ENCODE measurements at places on chromosomes 1 and 21. TPM values are rescaled to one million over a fixed set of nuclear protein-coding genes. Genes with fewer than 3 reads are reported as not detected.
A peak's percentile ranks its signal among the peaks of the same experiment; 100 is the strongest.

- peak overlapping the region; percentile 82 for H3K4me3 ChIP-seq
- peaks cover 56% of the 10 kb centered on the region for H3K4me1 ChIP-seq
- peak overlapping the region; percentile 90 for H3K27ac ChIP-seq
- no peaks in the 10 kb centered on the region for H3K27me3 ChIP-seq
- no peaks in the 10 kb centered on the region for H3K36me3 ChIP-seq
- DNase-seq, result peak; percentile 81
Measured at GRCh38 chr1:167627865-167628641, 2.0 kb upstream of the RCSD1 start.

GRCh38 chr1:38487396-38487795 is 372.2 kb downstream of the RRAGC start:
- no peak overlapping the region for H3K27ac ChIP-seq
- H3K27me3 ChIP-seq, result no peaks in the 10 kb centered on the region
- no peaks in the 10 kb centered on the region for H3K4me1 ChIP-seq
- no peaks in the 10 kb centered on the region for H3K36me3 ChIP-seq

DNA sequence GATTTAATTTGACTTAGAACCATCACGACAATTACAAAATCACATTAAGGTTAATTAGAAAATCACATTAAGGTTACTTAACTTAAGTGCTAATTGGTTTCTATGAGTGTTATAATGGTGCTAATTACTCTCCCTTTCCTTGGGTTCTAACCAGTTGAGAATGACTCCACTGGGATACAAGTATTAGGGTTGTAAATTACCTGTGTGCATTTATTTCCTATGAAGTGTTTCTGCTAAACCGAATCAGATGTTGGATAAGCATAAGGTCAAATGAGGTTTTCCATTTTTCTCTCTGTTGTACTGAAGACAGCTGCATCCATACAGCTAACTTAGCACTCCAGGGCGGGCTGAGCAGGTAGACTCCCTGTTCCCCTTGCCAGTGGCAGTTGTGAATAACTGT is 610.3 kb upstream of the TMPRSS15 start:
- no peaks in the 10 kb centered on the region for H3K4me1 ChIP-seq
- DNase-seq, result no peak
- H3K36me3 ChIP-seq, result no peaks in the 10 kb centered on the region
- no peaks in the 10 kb centered on the region for H3K27me3 ChIP-seq

DNA sequence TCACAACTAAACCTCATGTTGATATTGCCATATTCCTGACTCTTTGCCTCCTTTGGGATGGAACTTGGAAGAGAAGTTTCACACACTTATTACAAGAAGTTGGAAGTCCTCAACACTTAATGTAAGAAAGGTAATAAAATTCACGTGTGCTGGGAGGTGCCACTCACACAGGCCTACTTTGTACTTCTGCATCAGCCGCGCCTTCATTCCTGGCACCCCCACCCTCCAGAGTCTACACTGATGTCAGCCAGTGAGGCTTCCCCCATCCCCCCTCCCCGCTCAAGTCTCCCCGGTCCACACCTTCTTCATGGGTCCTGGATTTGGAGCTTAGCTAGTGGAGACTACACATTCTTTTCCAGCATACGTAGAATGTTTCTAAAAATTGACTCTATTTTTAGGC is 24.8 kb upstream of the SLC45A1 start:
- H3K27ac ChIP-seq, result no peak overlapping the region
- no peak for DNase-seq
- H3K4me3 ChIP-seq, result no peak overlapping the region
- H3K36me3 ChIP-seq, result no peaks in the 10 kb centered on the region

DNA sequence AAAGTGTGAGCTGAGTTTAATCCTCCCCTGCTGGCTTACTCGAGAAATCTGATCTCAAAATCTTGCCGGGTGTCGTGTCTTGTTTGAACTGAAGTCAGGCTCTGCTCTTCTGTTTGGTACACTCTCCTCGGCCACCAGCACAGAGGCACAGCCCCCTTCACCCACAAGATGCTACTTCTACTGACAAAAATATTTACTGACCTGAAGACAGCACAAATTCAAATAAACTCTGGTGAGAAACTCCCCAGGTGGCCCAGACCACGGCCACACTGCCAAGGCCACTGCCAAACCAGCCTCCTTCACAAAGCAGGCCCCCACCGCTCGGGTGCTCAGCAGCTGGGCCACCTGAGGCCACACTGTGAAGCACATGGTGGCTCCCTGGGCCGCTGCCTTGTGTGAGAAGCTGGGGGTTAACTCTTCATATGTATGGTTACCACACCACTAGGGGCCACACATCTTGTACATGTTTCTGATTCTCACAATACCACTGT is 80.6 kb downstream of the TGFBR3 start:
- peak; percentile 15 for DNase-seq
- peaks cover 58% of the 10 kb centered on the region for H3K4me1 ChIP-seq
- H3K36me3 ChIP-seq, result no peaks in the 10 kb centered on the region

GRCh38 chr1:53576866-53577760 is 117.9 kb downstream of the DMRTB1 start:
- no peak overlapping the region for H3K27ac ChIP-seq
- H3K4me1 ChIP-seq, result no peaks in the 10 kb centered on the region
- no peaks in the 10 kb centered on the region for H3K36me3 ChIP-seq
- no peak for DNase-seq
- H3K27me3 ChIP-seq, result no peaks in the 10 kb centered on the region
- no peak overlapping the region for H3K4me3 ChIP-seq

- DNase-seq, result no peak
- H3K36me3 ChIP-seq, result no peaks in the 10 kb centered on the region
- no peaks in the 10 kb centered on the region for H3K27me3 ChIP-seq
- no peak overlapping the region for H3K27ac ChIP-seq
- no peak overlapping the region for H3K4me3 ChIP-seq
Measured at GRCh38 chr1:166980818-166981217, 5.5 kb upstream of the ILDR2 start.

DNA sequence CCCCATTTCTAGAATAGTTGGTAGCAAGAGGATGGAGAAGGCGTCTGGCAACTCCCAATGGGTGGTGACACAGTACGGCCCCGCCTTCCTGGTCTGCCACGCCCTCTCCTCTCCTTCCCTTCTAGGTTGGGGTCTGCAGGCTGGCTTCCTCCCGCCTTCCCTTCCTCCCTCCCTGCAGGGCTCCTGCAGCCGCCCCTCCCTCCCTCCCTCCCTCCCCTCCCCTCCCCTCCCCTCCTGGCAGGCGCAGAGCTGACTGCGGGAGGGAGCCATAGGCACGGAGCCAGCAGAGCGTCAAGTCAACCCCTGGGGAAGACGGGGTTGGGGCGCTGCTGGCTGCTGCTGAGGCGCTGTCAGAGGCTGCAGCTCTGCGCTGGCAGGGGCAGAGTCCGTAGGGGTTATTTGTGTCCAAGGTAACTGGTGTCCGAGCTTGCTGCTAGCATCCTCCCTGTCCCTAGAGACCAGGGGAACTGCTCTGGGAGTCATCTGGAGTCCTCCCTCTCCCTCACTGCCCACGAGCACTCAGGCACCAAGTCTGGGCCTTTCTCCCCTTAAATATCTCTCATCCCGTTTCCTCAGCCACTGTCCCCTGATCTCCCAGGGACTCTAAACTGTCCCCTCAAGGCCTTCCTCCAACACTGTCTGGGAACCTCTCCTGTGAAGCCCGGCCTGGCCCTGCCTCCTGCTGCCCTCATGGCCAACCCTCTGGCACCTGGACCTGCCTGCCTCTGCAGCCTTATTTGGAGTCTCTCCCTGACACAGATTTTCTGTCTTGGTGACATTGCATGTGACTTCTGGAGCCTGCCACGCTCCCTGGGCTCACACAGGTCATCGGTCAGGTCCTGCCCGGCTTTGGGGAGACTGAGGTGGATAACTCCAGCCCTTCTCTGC is 57.4 kb upstream of the ACOT11 start:
- no peak overlapping the region for H3K4me3 ChIP-seq
- no peak overlapping the region for H3K27ac ChIP-seq
- no peaks in the 10 kb centered on the region for H3K27me3 ChIP-seq

- H3K27ac ChIP-seq, result no peak overlapping the region
- H3K4me3 ChIP-seq, result no peak overlapping the region
- no peak for DNase-seq
- H3K27me3 ChIP-seq, result no peaks in the 10 kb centered on the region
- H3K36me3 ChIP-seq, result no peaks in the 10 kb centered on the region
- no peaks in the 10 kb centered on the region for H3K4me1 ChIP-seq
Measured at GRCh38 chr1:162709132-162709860, 77.0 kb downstream of the DDR2 start.

- H3K4me1 ChIP-seq, result no peaks in the 10 kb centered on the region
- H3K4me3 ChIP-seq, result no peak overlapping the region
- H3K27ac ChIP-seq, result no peak overlapping the region
- no peaks in the 10 kb centered on the region for H3K27me3 ChIP-seq
- no peaks in the 10 kb centered on the region for H3K36me3 ChIP-seq
- no peak for DNase-seq
Measured at GRCh38 chr1:65625528-65625927, 167.2 kb upstream of the PDE4B start.

GRCh38 chr1:78647238-78647637 is 2.4 kb upstream of the IFI44 start:
- no peak overlapping the region for H3K27ac ChIP-seq
- no peaks in the 10 kb centered on the region for H3K27me3 ChIP-seq
- H3K36me3 ChIP-seq, result no peaks in the 10 kb centered on the region
- no peak overlapping the region for H3K4me3 ChIP-seq
- H3K4me1 ChIP-seq, result peaks cover 52% of the 10 kb centered on the region
- no peak for DNase-seq

- no peak for DNase-seq
- H3K4me3 ChIP-seq, result no peak overlapping the region
- H3K36me3 ChIP-seq, result no peaks in the 10 kb centered on the region
- no peaks in the 10 kb centered on the region for H3K27me3 ChIP-seq
- H3K27ac ChIP-seq, result no peak overlapping the region
- no peaks in the 10 kb centered on the region for H3K4me1 ChIP-seq
Measured at GRCh38 chr1:94321662-94322061, 84.3 kb upstream of the ARHGAP29 start.

DNA sequence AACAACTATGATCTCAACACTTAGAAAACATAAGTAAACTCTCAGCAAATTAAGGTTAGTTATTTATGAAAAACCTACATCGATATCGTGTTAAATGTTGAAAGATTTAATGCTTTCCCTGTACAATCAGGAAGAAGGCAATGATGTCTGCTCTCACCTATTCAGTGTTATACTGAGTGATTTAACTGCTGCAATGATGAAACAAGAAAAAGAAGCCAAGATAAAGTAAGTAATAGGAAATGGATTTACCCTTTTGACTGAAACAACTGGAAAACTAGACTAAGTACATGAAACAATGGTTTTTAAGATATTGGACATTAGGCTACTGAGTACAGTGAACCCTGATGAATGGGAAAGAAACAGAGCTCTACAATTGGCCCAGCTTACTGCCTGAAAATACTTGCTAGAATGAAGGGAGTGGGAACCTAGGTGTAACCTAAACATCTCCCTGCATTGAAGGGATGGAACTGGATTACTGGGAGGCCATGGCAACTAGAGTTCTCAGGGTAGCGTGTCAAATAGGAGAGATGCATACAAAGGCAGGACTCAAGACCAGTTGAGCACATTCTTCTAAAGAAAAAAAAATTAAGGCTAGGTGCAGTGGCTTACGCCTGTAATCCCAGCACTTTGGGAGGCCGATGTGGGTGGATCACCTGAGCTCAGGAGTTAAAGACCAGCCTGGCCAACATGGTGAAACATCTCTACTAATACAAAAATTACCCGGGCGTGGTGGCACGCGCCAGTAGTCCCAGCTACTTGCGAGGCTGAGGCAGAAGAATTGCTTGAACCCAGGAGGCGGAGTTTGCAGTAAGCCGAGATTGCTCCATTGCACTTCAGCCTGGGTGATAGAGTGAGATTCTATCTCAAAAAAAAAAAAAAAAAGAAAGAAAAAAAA is 37.3 kb downstream of the SNRPE start:
- DNase-seq, result no peak
- no peaks in the 10 kb centered on the region for H3K4me1 ChIP-seq
- no peaks in the 10 kb centered on the region for H3K36me3 ChIP-seq
- H3K27ac ChIP-seq, result no peak overlapping the region
- H3K4me3 ChIP-seq, result no peak overlapping the region

GRCh38 chr1:84668185-84668584 is 22.1 kb downstream of the SSX2IP start:
- H3K27ac ChIP-seq, result no peak overlapping the region
- H3K36me3 ChIP-seq, result no peaks in the 10 kb centered on the region
- no peak for DNase-seq
- no peaks in the 10 kb centered on the region for H3K27me3 ChIP-seq
- H3K4me1 ChIP-seq, result no peaks in the 10 kb centered on the region
- no peak overlapping the region for H3K4me3 ChIP-seq

GRCh38 chr1:70745199-70745598 is 302.4 kb downstream of the PTGER3 start:
- H3K4me3 ChIP-seq, result no peak overlapping the region
- H3K27ac ChIP-seq, result no peak overlapping the region
- no peaks in the 10 kb centered on the region for H3K27me3 ChIP-seq
- H3K36me3 ChIP-seq, result no peaks in the 10 kb centered on the region
- H3K4me1 ChIP-seq, result no peaks in the 10 kb centered on the region

- no peak for DNase-seq
- H3K4me1 ChIP-seq, result peaks cover 62% of the 10 kb centered on the region
- no peak overlapping the region for H3K27ac ChIP-seq
- no peaks in the 10 kb centered on the region for H3K27me3 ChIP-seq
- no peak overlapping the region for H3K4me3 ChIP-seq
Measured at GRCh38 chr1:28974432-28974831, 60.1 kb downstream of the EPB41 start.

GRCh38 chr21:29429218-29429617 is 130.5 kb downstream of the BACH1 start:
- DNase-seq, result no peak
- H3K27me3 ChIP-seq, result no peaks in the 10 kb centered on the region
- H3K36me3 ChIP-seq, result no peaks in the 10 kb centered on the region

- no peaks in the 10 kb centered on the region for H3K4me1 ChIP-seq
- H3K27ac ChIP-seq, result no peak overlapping the region
- DNase-seq, result no peak
- H3K4me3 ChIP-seq, result no peak overlapping the region
- peaks cover 9% of the 10 kb centered on the region for H3K27me3 ChIP-seq
Measured at GRCh38 chr1:67100833-67101232, 33.9 kb downstream of the C1orf141 start.

DNA sequence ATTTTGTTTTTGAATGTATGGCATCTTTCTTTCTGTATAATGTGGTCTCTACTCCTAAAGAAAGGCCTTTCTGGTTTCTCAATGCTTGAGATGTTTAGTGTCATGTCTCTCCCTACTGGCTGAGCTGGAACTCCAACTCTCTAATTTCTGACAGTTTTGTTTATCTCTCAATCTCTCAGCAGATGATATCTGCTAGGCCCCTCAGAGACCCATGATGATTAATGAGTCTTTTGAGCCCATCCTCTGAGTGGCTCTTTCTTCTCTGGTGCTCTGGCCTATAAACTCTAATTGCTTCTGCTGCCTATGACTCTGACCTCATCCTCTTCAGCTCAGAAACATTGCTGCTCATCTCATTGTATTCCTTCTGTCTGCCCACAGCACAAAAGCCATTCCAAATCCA is 46.6 kb downstream of the CRB1 start:
- no peak overlapping the region for H3K27ac ChIP-seq
- H3K27me3 ChIP-seq, result no peaks in the 10 kb centered on the region
- no peaks in the 10 kb centered on the region for H3K4me1 ChIP-seq
- no peak for DNase-seq

KIF2C gene
- 1.4 TPM for total RNA-seq

S100B gene
- total RNA-seq, result not detected

AKNAD1 gene
- total RNA-seq, result not detected

ATP1A4 gene
- total RNA-seq, result not detected

OR6N1 gene
- total RNA-seq, result not detected

LCE1F gene
- total RNA-seq, result not detected

PPFIA4 gene
- 1.4 TPM for total RNA-seq

GLUL gene
- 96.0 TPM for total RNA-seq

KCNJ15 gene
- total RNA-seq, result 0.17 TPM

IVL gene
- not detected for total RNA-seq

TIE1 gene
- not detected for total RNA-seq

PTPRU gene
- total RNA-seq, result 0.38 TPM
